Central memory CD4-positive, alpha-beta T cell (primary cell): ENCODE measurements at places on chromosomes 13 and 19.

GRCh38 chr13:60312851-60313505 is 84.0 kb upstream of the TDRD3 start:
- DNase-seq, result no peak

DNA sequence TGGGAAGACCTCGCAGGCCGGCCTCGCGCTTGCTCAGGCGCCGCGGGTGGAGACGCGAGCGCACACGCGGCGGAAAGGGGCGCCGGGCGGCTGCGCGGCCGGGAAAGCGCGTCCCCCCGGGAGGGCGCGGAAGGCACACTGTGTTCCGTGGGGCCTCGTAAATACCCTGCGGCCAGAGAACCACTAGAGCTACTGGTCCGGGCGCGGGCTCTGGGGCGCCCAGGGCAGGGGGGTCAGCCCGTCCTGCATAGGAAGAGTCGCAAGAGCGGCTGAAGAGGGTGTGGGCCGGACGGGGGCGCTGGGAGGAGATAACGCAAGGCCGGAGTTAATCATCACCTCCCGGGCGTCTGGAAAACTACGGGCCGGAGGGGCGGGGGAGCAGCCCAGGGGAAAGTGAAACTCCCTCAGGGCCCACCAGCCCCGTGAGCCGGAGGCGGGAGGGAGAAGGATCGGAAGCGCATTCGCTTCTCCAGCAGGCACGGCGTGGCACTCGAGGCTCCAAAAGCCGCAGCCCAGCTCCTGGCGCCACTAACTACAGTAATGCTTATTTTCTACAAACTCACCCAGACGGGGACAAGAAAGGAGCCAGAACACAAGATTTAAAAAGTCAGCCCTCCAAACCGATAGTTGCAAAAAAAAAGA is 1.1 kb upstream of the WBP4 start:
- no peak for DNase-seq

- DNase-seq, result no peak
These were observed 207.4 kb upstream of the SOX1 start for GRCh38 chr13:111859354-111860230.

DNA sequence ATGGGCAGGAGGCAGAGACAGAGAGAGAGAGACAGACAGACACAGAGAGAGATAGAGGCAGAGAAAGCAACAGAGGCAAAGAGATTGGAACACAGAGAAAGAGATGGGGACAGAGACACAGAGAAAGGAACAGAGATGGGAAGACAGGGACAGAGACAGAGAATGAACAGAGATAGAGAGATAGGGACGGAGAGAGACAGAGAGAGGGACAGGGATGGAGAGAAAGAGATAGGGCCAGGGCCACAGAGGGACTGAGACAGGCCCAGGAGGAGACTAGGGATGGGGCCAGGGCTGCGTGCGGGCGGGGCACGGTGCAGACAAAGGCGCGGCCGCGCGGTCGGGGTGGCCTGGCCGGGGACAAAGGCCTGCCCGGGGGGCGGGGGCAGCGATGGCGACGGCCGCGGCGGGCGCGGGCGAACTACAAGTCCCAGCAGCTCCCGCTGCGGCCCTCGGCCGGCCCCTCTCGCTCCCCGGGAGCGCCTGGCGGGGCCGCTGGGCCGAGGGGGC is at the start of gene ZNF358:
Gene ZNF358, plus strand, starts transcription at position 459 of the 507 bp plus-strand sequence. CDS start 3,140 bp downstream, outside the sequence.
- no peak for DNase-seq

- DNase-seq, result no peak
These were observed 32.5 kb upstream of the C1QTNF9 start for GRCh38 chr13:24276861-24277260.

DNA sequence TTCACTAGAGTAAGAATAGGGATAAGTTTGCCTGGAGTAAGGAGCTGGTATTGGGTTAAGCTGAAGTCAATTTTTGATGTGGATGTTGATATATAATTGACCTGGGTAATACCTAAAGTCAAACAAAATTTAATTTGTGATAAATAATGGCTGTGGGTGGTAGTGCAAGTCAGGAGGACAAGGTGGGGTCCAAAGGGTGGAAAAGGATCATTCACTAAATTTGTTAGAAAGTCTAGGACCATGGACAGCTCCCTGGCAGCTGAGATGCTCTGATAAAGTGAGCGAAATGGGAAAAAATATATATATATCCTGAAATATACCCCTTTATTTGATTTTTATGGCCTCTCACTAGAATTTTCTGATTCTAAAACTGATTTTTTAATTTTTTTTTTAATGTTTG is 463.5 kb downstream of the GPC6 start:
- no peak for DNase-seq

- no peak for DNase-seq
These were observed 12.1 kb downstream of the TYK2 start for GRCh38 chr19:10368101-10368803.

GRCh38 chr19:45442778-45443461 is 19.2 kb upstream of the ERCC1 start:
- DNase-seq, result peak; percentile 42

DNA sequence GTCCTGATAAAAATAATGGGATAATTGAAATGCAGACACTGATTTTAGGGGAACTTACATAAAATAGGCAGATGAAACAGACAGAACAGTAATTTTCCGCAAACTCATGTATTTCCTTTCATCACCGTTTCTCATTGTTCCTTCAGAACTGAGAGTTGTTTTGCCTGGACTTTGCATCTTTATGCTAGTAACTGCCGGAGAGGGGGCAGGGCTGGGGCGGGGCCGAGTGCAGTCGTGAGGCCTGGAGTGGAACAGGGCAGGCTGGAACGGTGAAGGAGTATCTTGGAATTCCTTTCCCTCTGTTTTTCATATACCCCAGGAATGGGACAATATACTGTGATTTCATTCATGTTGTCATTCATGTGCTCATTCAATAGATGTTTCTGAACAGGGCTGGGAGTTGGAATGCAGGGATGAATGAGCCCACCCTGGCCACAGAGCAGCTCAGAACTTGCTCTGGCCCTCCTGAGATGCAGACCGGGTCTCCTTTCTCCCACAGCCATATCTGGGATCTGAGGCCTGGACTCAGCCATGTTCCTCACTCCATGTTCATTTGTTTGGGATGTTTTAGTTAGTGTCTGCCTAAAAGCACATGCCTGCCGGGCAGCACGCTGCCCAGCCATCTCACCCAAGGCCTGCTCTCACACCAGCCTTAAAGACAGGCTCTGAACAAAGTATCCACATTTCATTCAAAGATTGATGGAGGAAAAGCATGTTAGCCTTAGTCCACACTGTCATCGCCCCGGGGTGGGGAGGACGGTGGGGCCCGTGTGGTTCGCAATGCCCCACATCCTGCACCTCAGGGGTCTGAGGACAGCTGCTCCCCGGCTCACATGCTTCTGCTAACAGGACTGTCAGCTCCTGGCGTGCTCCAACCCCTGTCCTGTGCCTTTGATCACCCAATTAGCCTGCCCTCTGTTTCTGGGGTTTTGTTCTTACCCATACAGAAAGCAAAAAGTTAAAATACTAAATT is 92.9 kb downstream of the SOX1 start:
- DNase-seq, result no peak

DNA sequence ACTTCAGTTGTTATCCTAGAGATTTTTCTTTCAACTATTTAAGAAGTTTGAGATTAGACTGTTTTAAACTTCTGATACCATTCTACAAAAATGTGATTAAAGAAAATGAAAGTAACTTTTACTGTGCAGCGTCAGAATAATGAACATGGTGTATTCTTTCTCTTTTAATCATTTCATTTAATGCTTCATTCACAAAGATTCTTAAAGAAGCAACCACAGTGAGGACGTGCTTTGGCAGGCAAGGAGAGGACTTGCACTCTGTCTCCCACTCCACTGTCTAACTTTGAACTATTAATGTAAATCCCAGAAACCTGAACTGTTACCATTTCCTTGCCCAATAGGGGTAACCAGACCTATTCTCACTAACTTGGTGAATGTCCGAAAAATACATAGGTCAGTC is 137.0 kb downstream of the KCNRG start:
- DNase-seq, result no peak

DNA sequence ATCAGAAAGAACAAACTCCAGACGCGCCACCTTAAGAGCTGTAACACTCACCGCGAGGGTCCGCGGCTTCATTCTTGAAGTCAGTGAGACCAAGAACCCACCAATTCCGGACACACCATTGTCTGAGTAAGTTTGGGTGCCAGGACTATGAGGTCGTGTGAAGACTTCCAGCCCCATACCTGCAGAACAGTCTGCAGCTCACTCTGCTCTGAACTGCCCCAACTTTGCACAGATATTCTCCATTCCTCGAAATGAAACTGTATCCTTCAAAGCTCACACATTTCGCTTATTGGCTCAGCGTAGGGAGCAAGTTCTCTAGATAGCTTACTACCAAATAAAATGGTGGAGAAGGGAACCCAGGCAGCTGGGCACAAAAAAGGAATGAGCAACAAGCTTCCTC is 2.6 kb upstream of the CYP4F2 start:
- no peak for DNase-seq

- no peak for DNase-seq
These were observed 479.2 kb upstream of the NBEA start for GRCh38 chr13:34462843-34463242.

- no peak for DNase-seq
These were observed 99.3 kb upstream of the GJB6 start for GRCh38 chr13:20331419-20331818.

- no peak for DNase-seq
These were observed 120.0 kb upstream of the RFC3 start for GRCh38 chr13:33697926-33698325.

GRCh38 chr13:96792736-96793403 is 201.4 kb downstream of the OXGR1 start:
- no peak for DNase-seq

GRCh38 chr19:31316201-31316951 is 32.9 kb downstream of the TSHZ3 start:
- DNase-seq, result no peak

DNA sequence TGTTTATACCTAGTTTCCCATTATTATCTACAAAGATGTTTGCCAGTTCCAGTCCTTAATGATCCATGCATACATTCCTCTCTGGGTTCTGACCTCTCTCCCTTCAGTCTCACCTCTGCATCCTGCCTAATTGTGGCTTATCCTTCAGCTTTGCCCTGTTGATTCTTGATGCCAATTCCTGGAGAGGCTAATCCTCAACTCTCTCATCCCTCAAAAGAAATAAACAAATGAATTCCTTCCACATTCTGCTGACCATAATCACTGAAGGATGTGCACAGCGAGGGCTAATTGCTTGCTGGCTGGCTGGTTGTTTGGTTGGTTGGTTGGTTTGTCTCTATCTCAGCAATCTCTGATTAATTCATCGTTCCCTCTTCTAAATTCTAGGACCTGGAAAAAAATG is 113.8 kb downstream of the IRS2 start:
- no peak for DNase-seq

- DNase-seq, result peak; percentile 12
These were observed 126.6 kb downstream of the USP12 start for GRCh38 chr13:27044837-27045570.

- no peak for DNase-seq
These were observed 135.3 kb downstream of the SOX1 start for GRCh38 chr13:112202266-112202665.

GRCh38 chr19:52494518-52494917 is 33.0 kb upstream of the ZNF808 start:
- DNase-seq, result no peak

- DNase-seq, result no peak
These were observed 3.9 kb upstream of the ACOD1 start for GRCh38 chr13:76944456-76944855.

DNA sequence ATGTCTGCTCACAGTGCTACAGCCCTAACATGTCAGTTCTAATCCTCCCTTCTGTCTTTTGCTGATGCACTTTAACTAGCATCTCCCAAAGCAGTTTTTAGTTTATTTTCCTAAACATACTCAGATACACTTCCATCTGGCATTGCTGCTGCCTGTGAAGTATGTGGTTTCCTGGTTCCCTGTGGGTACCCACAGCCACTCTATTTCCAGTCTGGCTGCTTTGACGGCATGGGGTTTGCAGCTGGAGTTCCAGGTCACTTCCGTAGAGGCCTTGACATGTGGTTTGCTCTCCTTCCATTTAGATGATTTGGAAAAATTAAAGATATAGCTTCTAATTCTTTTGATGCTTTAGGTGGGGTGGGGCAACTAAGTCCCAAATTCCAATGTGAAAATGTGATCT is 375.5 kb downstream of the PCDH20 start:
- DNase-seq, result no peak

DNA sequence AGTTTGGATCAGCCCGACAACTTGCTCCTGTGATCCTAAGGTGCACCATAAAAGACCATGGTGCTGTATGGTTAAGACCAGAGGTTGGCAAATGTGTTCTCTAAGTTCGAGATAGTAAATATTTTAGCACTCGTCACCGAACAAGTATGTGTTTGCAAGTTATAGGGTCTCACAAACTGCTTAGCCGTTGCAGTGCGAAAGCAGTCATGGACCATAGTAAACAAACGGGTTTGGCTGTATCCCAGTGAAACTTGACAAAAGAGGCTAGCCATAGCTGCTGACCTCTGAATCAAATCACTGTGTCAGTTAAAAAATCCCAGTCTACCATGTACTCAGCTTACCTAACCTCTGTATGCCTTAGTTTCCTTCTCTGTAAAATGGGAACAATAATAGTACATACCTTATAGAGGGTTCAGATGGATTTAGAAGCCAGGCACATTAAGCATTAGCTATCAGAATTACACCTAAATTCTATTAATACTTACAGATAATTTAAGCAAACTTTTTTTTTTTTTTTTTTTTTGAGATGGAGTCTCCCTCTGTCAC is 72.1 kb downstream of the IPO5 start:
- no peak for DNase-seq

GRCh38 chr19:53942001-53942786 is 20.5 kb upstream of the CACNG8 start:
- DNase-seq, result no peak

- peak; percentile 75 for DNase-seq
These were observed at the start of gene HSH2D for GRCh38 chr19:16143399-16144215. Gene HSH2D (plus strand): TSS chr19:16143685. CDS start chr19:16148751, 5,066 bp downstream.

DNA sequence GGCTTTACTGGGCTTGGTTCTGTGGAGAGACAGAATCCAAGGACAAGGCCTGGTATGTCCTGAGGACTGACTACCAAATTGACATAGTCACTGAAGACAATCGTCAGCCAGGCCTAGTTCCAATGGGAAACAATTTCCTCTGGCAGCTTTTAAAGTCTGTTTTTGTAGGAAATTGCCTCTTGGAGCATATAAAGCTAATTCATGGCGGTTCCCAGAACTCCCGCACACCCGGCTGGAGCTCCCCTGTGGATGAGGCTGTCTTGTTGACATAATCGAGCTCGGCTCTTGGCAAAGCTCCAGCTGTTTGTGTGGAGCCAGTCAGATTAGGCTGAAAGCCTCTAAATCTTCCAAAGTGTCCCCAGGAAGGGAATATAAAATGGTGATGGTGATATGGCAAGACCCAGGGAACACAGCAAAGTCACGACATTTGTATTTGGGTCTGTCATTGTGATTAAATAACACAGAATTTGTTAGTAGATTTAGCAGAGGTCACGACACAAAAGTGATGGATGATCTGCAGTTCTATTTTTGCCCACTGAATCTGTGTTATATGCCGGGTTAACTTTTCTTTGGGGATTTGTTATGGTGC is 395.0 kb downstream of the PCDH9 start:
- DNase-seq, result no peak
